ENCODE measurements at places on chromosomes 7 and 10.
A peak's percentile ranks its signal among the peaks of the same experiment; 100 is the strongest.

DNA sequence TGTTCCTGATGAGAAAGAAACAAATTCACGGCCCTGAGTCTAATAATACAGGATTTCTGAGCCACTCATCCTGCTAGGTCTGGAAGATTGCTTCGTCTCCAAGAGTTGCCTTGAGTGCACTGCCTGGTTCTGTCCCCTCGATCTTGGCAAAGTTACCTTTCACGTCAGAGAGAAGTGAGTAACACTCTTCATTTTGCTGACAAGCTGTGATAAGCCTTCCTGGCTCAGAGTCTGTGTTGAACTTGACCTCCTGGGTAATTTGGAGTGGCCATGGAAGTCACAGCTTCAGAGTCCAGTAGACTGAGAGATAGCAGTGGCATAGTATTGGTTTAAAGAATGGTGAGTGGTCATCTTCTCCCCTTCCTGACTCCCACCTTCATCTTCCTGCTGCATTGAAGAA is 64.7 kb upstream of the LRGUK start:
- no peak for DNase-seq

DNA sequence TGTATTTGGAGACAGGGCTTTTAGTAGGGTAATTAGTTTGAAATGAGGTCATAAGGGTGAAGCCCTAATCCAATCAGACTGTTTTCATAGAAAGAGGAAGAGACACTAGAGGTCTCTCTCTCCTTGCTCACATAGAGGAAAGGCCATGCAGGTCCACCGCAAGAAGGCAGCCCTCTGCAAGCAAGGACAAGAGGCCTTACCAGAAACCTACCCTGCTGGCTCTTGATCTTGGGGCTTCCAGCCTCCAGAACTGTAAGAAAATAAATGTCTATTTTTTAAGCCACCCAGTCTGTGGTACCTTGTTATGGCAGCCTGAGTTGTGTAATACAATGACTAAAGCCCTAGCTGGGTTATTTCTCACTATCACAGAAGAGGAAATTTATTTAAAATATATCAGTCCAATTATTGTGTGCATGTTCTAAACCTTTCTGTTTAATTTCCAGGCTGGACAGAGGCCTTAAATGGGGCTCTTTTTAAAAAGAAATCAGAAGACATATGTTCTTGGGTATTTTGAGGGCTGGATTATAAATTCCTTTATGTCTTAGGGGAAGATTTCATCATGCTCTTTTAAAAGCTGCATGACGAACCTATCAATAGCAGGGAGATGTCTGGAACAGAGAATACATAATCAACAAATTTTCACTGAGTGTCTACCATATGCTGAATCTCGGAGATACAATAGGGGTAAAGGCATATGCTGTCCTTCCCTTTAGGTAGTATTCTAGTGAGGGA is 12.9 kb upstream of the TMEM26 start:
- no peak for DNase-seq

DNA sequence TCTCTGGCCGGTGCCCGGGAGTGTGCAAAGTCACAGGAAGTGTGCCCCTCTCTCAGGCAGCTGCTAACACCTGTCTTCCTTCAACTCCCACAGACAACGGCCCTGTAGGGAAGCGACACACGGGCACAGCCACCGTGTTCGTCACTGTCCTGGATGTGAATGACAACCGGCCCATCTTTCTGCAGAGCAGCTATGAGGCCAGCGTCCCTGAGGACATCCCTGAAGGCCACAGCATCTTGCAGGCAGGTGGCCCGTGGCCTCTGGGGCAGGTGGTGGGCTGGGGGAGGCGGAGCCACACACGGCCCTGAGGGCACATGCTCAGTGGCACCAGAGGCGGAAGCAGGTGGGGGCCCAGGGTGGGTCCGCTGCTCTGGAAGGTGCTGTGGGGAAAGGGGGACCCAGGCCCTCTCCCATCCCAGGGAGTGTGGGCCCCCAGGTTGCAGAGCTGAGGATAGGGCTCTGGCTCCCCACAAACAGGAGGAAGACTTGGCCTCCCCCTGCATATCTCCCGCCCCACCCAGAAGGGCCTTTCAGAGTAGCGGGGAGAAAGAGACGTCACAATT is 6.9 kb downstream of the C10orf105 start:
- DNase-seq, result no peak

- DNase-seq, result no peak
Measured at GRCh38 chr10:105195831-105196230, 554.7 kb downstream of the SORCS3 start.

DNA sequence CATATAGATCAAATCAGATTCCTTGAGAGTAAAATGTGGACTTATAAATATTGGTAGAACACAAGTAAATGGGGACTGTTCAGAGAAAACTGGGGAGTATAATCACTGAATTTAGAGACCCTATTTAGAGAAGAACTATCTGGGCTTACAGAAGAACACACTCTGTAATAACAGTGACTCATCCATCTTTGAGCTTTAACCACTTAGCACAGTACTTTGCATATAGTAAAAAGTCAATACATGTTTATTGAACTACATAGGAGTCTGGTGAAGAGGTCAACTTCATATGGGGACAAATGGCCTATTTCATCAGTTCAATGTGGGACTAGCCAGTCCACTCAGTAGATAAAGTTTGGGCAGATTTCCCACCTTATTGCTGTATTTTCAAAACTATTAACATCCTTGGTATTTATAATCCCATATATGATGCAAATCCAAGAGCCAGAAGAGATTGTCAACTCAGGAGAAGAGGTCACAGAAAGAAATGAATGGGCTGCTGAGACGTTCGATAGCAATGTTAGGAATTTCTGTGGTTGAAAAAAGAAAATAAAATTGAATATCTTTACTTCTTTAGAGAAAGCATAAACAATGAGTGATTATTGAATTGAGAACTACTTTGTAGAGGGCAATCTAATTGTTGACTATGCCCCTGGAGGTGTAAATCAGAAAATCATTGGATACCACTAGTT is 119.3 kb upstream of the CACNA2D1 start:
- DNase-seq, result peak; percentile 73

DNA sequence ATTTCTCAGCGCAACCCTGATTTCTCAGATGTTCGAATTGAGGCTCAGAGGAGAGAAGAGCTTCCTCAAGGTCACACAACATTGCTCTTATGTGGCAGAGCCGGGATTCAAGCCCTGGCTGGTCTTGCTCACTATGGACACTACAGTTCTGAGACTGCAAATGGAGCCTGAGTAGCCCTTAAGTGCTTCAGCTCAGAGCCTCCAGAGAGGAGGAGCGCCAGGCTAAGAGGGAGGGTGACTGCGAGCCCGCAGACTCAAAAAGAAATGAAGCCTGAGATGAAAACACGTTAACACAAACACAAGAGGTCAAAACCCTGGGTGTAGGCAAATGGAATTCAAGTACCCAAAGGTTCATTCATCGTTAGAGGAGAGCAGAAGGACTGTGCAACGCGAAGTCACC is 13.9 kb downstream of the ARHGAP22 start:
- DNase-seq, result no peak

GRCh38 chr7:55127622-55128081 is 108.8 kb downstream of the EGFR start:
- peak; percentile 54 for DNase-seq

- no peak for DNase-seq
Measured at GRCh38 chr7:42852531-42852930, 59.3 kb downstream of the C7orf25 start.

GRCh38 chr7:141729020-141729419 is 9.1 kb upstream of the SSBP1 start:
- DNase-seq, result no peak

- no peak for DNase-seq
Measured at GRCh38 chr10:62154231-62154630, 114.4 kb downstream of the RTKN2 start.

DNA sequence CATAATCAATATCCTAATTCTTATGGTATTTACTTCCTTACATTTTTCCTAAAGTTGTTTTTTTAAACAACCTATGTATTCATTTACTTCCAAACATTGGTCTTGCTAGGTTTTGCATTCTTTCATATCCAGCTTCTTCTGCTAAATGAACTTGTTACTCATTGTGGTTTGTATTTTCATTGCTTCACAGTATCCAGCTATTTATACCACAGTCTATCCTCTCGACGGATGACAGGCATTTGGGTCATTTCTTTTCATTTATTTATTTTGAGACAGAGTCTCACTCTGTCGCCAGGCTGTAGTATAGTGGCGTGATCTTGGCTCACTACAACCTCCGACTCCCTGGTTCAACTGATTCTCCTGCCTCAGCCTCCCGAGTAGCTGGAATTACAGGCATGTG is 66.8 kb downstream of the CCDC6 start:
- peak; percentile 68 for DNase-seq

GRCh38 chr10:78335691-78336401 is 302.2 kb downstream of the RPS24 start:
- peak; percentile 76 for DNase-seq

- no peak for DNase-seq
Measured at GRCh38 chr10:128052696-128053095, 73.5 kb downstream of the MKI67 start.

DNA sequence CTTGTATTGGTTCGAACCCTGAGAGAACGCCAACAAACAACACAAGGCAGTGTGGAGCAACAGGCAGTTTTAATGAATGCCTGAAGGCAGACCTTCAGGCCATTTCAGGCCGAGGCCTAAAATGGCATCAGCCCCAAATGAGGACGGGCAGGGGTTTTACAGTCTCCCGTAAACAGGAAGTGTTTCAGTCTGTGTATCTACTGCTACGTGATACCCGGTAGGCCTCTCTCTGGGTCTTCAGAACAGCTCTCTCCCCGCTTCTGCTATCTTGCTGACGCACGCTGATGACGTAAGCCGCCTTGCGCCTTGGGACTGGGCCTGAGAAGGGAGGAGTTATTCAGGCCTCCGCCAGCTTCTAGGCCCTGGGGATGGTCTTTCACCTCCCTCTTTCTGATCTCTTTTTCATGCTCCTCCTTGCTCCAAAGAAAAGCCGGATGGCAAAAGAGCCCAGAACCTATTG is 67.7 kb downstream of the ST8SIA6 start:
- DNase-seq, result no peak

- no peak for DNase-seq
Measured at GRCh38 chr7:44353668-44354067, 28.3 kb upstream of the CAMK2B start.

- DNase-seq, result no peak
Measured at GRCh38 chr7:32474008-32474407, 16.2 kb downstream of the LSM5 start.

- no peak for DNase-seq
Measured at GRCh38 chr7:130993671-130994365, 259.8 kb upstream of the KLF14 start.

DNA sequence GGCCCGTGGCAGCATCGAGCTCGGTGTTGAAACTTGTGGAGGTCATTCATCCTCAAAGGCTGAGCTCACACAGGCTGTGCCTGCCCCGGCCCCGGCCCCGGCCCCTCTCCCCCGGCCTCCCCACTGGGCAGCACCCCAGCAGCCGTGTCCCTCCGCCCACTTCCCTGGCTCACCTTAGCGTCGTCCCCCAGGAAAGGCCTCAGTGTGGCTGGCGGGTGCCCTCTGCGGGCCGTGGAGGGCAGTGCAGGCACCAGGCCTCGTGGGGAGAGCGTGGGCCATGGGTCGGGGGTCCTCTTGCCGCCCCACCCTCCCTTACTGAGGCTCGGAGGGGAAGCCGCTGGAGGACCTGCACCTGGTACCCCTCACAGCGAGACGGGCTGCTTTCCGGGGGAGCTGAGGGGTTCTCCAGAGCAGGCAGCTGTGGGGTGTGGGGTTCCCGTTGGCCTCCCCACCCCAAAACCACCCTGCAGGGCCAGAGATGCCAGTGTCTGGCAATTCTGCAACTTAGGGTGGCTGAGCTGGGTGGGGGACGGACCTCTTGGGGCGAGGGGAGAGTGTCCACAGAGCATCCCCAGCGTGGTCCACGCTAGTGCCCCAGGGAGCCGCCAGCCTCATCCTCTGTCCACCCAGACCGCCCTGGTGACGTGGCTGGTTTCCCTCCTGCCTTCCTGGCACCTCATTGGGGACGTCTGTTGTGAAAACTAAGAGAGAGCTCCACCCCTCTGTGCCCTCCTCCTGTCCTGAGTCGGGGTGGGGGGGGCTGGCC is 44.2 kb upstream of the DPYSL4 start:
- DNase-seq, result peak; percentile 4

GRCh38 chr7:77425101-77426051 is 9.2 kb upstream of the GSAP start:
- DNase-seq, result peak; percentile 54

- no peak for DNase-seq
Measured at GRCh38 chr7:44707558-44708230, 41.0 kb upstream of the ZMIZ2 start.

DNA sequence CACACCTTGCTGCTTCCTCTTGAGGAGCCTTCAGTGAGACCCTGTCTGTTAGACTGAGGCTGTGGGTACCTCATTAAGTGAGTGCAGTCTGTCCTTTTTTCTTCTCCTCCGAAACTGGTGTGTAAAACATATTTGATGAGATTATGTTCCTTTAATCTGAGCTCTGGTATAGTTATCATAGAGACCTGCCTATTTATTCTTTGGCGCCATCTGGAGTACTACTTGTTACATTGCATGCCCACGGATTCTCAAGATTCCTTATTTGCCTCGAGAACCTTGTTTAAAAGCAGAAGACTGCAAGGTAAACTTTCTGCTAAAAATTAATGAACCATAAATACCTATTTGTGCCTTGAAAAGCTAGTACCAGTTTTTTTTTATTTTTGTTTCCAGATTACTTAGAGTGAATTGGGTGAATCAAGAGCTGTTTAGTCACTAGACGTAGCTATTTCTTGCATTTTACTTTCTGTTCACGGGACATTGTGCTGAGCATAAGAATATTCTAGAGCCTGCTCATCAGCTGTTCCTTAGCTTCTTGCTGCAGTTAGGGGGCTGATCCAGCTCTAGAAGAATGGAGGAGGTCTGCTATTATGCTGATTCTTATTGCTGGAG is 16.9 kb upstream of the STMP1 start:
- DNase-seq, result peak; percentile 56

DNA sequence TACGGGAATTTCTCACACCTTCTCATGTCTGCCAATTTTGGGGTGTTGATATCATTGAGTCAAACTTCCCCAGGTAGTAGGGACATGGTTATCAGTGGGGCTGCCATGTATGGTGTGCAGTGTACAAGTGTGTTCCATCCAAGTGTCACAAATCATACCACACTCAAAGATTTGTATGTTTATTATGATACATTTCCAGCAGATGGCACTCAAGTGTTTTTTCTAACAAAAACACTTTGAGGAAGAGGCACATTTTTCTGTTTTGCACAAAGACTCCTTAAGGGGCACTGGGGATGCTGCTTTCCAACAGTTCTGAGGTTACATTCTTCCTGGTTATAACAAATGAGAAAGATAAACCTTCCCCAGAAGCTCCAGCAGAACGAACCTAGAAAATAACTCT is 414.5 kb downstream of the REEP3 start:
- DNase-seq, result no peak

- no peak for DNase-seq
Measured at GRCh38 chr7:121475806-121476205, 79.7 kb upstream of the FAM3C start.

DNA sequence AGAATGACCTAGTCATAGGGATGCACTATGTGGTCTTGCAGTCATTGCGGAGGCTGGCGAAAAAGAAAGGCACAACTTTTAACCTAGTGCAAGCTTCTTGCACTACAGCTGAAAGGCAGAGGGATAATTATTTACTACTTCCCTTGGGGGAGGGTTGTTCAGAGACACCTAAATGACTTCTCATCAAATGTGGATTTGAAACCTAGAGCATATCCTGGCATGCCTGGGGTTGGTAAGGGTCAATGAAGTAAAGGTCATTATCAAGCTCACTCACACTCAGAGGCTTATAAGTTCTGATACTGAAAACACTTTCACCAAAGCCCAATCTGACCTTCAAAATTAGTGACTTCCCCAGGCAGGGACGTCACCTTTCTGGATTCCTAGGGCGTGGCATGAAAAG is 108.9 kb upstream of the AMPH start:
- DNase-seq, result no peak

Data from AG10803 (cell line).